T-cell (primary cell): ENCODE measurements at places on chromosomes 7 and 10.

- DNase-seq, result no peak
These were observed 19.3 kb downstream of the PCGF5 start for GRCh38 chr10:91239789-91240188.

- no peak for DNase-seq
These were observed 29.0 kb downstream of the CTNNA3 start for GRCh38 chr10:67667035-67667425.

GRCh38 chr7:22452142-22452959 is 47.6 kb downstream of the STEAP1B start:
- DNase-seq, result no peak

DNA sequence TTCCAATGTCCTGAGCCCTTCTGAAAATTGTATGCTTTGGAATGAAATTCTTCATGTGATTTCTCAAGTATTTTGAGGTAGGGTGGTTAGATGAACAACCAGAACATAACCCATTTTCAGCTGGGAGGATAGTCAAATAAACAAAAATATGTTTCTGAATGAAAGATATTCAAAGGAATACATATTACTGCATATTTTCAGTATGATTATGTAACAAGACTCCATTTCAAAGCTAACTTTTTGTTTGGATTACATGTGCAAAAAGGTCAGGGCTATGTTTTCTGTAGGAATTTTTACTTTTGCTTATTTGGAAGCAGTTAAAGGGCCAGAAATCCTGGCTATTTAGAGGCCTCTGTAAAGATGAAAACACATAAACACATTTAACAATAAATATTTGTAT is 27.7 kb downstream of the CDK6 start:
- no peak for DNase-seq

- DNase-seq, result no peak
These were observed 126.7 kb downstream of the RGS10 start for GRCh38 chr10:119415536-119416503.

GRCh38 chr10:58282615-58283014 is 13.7 kb downstream of the CISD1 start:
- no peak for DNase-seq
